ENCODE measurements at places on chromosomes 3 and 15.
A peak's percentile ranks its signal among the peaks of the same experiment; 100 is the strongest.

GRCh38 chr3:29302619-29303018 lies 21.7 kb downstream of the RBMS3 start:
- no peak for DNase-seq

GRCh38 chr3:42229942-42230688 lies 35.9 kb downstream of the CCK start:
- DNase-seq = peak; percentile 72

GRCh38 chr3:186966406-186966805 lies 36.1 kb downstream of the ST6GAL1 start:
- DNase-seq = no peak

- DNase-seq = no peak
Measured at GRCh38 chr15:29862271-29862670, 40.0 kb upstream of the TJP1 start.

- no peak for DNase-seq
Measured at GRCh38 chr3:31300456-31301443, 232.0 kb upstream of the STT3B start.

DNA sequence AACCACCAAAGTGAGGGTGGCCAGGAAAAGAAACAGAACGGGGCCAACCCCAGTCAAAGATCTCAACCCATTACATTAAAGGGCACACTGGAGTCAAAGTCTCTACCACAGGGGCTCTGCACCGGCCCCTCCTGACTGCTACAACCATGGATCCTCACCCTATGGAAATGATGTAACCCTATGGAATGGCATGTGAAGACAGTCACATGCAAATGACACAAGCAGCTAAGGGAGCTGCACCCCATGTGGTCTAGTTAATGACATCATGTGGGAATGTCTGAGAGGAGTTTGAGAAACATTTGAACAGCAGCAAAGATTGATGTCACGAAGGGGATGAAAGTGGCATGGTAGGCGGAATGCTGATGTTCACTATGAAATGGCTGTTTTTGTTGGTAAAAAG lies 298.2 kb upstream of the SLCO3A1 start:
- no peak for DNase-seq

GRCh38 chr15:70503073-70503745 lies 260.1 kb downstream of the UACA start:
- DNase-seq = no peak

DNA sequence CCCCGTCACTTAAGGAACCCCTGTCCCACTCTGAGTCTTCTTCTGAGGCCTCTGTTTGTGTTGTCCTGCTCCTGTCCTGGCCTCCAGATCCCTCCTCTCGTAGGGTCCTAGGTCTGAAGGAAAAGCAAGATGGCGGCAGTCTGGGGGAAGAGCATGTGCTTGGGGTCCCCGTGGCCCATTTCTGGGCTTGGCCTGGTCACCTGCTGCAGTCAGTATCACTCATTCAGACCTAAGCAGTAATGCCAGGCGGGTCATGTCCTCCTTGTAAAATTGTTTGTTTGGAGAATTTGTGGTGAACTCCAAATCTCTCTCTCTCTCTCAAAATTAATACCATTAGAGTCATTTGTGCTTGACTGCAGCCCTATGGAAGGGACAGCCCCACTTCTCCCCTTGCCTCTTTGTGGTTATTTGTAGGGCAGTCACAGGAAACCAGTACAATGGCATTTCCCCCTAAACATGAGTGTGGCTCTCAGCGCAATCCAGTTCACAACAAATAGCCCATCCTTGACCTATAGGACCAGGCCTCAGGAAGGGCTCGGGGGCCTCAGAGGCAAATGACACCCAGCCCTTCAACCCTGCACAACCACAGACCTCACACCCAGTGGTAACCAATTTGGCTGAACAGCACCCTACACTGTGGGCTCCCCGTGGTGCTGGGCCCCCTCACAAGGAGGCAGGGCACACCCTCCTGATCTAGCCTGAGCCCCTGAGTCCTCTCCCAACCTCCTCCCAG lies 173.5 kb downstream of the OR4M2 start:
- DNase-seq = no peak

GRCh38 chr3:119862616-119863015 lies 80.7 kb downstream of the NR1I2 start:
- DNase-seq = no peak

- DNase-seq = no peak
Measured at GRCh38 chr3:190580417-190580816, 66.5 kb downstream of the IL1RAP start.

GRCh38 chr3:7396534-7396933 lies 535.6 kb downstream of the GRM7 start:
- no peak for DNase-seq

DNA sequence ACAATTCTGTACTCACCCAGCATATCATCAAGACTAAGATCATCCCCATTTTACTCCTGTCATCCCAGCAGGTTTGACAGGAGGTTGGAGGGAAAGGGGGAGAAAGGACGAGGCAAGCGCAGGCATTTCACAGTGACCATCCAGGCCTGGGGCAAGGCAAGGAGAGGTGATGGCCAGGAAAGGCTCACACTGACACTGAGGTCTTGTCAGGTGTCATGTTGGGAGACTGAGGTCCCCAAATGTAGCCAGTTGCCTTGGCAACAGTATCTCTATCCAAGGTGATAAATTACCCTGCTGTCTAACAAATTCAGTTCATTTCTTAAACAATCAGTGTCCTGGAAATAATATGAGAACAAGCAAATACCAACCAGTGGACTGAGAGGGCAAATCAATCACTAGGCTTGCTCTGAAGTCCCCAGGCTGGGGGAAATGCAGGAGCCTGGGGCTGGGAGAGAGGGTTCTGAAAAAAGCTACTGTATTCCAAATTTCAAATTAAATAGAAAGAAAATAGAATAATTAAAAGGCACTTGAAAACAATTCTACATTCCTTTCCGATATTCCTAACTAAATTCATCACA lies 172.8 kb downstream of the OSBPL10 start:
- DNase-seq = no peak

DNA sequence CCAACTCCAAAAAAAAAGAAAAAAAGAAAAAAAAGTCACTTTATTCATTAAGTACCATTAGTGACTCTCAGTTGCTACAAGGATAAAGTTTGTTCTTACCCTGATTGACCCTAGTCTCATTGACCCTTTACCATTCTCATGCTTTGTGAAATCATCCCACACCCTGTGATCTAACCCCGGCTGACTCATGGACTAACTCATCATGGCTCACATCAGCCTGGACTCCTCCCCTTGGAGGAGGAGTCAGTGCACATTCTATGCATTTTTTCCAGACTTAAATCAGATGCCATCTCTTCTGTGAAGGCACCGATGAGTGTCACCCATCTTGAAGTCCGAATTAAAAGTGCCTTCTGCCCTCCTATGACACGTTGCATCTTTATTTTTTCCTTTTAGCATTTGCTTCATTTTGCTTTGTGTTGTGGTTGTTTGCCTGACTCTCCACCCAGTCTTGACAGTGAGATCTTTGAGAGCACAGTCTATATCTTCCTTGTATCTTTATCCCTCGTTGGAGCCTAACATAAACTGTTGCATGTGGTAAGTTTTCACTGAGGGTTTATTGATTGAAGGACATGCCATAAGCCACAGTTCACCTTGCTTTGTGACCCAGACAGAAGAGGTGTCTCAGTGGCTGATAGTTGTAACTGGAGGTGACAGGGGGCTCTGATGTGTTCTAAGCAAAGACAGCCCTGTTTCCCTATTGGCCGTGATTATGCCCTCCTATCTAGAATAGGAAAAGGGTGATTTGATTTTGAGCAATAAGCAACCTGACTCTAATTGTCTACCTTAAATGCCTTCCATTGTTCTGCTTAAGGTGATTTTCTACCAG lies 72.1 kb downstream of the IL1RAP start:
- DNase-seq = no peak

DNA sequence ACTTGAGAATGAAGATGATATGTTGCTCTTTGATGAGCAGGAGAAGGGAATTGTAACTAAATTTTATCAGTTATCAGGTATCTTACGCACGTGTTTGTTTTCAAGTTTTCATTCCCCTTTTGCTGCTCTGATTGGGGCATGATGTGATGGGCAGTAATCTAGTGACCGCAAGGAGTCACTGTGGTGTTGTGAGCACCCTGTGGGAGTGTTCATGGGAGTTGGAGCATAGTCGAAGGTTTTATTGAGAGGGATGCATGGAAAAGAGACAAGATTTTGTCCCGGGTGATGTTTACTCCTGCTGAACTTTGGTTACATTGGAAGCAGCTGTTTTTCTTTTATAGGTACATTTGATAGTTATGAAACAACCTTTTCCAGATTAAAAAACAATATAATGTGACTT lies 2.1 kb downstream of the FAN1 start:
- DNase-seq = no peak

DNA sequence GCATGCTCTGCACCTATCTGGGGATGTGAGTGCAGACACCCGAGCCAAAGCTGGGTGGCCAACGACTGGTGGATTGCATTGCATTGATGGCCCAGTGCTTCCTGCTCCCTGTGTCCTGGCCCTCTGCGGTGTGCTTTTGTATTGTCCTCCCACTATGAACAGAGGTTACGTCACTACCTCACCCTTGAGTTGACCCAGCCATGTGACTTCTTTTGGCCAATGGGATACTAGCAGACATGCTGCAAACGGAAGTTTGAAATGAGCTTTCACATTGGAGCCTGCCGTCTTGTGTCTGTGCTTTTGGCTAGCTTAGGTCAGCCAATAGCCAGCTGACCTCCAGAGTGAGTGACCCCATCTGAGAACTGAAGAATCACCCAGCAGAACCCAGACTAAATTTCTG lies 15.3 kb upstream of the TBC1D21 start:
- DNase-seq = no peak

- DNase-seq = peak; percentile 18
Measured at GRCh38 chr3:191329654-191330529, at the start of gene UTS2B. Gene UTS2B, minus strand, starts transcription at chr3:191330526. Its CDS starts 48,337 bp downstream, at chr3:191282189.

GRCh38 chr3:40096661-40097111 lies 212.8 kb upstream of the EIF1B start:
- peak; percentile 69 for DNase-seq

GRCh38 chr3:96449803-96450202 lies 364.6 kb upstream of the EPHA6 start:
- DNase-seq = no peak

GRCh38 chr3:174035328-174035886 lies 637.9 kb downstream of the NLGN1 start:
- DNase-seq = peak; percentile 8

GRCh38 chr3:148187296-148187695 lies 510.4 kb upstream of the AGTR1 start:
- no peak for DNase-seq

- no peak for DNase-seq
Measured at GRCh38 chr15:62599791-62600777, 435.0 kb upstream of the C2CD4B start.

GRCh38 chr15:52567871-52568600 lies 794 bp downstream of the ARPP19 start:
- DNase-seq = no peak

DNA sequence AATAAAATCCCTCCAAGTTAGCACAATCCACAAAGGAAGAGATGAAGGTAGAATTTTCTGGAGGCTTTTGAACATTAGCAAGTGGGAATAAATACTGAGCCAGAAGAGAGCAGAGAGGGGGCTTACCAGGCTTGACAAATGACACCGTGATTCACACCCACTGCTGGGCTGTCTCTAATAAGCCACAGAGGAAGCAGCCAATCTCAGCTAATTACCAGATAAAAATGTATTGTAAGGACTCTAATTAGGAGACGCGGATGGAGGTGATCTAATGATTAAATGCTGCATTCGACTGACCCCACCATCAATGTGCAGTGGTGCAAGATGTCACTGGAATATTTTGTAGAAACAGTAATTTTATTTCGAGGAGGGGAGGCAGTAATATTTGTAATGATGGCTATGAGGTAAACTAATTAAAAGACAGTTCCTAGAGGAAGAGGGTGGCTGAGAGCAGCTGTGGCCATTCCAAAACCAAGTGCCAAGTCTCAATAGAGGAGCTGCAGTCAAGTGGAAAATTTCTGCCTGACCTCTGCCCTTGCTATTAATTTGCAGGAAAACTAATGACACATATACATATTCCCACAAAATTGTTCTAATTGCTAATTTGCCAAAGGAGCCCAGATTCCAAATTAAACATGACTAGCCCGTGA lies 602.2 kb downstream of the FOXP1 start:
- no peak for DNase-seq

- no peak for DNase-seq
Measured at GRCh38 chr3:116994351-116994879, 284.8 kb downstream of the TUSC7 start.

DNA sequence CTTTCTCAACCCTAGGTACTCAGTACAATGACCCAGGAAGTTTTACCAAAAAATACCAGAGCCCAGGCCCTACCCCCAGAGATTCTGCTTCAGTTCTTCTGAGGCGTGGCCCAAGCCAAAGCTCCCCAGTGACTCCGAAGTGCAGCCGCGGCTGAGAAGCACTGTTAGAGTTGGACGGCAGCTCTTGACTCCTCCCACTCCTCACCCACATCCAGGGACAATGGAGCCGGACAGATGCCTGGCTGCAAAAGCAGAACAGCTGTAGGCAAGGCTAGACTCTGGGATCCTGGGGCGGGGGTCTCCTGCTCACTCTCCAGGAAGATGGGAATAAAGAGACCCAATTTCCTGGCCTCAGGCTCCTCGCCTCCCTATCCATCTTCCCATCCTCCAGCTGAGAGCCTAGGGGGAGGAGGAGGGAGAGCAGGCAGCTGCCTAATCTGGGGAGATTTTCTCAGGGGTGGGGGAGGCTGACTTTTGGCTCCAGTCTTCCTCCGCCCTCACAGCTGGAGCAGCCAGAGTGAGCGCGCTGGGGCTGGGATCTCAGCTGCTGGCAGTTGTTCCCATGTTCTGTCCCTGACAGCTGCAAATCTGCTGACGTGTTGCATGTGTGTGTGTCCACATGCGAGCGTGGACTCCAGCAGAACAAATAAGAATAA lies 223.8 kb downstream of the OPA1 start:
- DNase-seq = no peak

- DNase-seq = no peak
Measured at GRCh38 chr3:38222032-38222634, 43.5 kb upstream of the SLC22A13 start.

DNA sequence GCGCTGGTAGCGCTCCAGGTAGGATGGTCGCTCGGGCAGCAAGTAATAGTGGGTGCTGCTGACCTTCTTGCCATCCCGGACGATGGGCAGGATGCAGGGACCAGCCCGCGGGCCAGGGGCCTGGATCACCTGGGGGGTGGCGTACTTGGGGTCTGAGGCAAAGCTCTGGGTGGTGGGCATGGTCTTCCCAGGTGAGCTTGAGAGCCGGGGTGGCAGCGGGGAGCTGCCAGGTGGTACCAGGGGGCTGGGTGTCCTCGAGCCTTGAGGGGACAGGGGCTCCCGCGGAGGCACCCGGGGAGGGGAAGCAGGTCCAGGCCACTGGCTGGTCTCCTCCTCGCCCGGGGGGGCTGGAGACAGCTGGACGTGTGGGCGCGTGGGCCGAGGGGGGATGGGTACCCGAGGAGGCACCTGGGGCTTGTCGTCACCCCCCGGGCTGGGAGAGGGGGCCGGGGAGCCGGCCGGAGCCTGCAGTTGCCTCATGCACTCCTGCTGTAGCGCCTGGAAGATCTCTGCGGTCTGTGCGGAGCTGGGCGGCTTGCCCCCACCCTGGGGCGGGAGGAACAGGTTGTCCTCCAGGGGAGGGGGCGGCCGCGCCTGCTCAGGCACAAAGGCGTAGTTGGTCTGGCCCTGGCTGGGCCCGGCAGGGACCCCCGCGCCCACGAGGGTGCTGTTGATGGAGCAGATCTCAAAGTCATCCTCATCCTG lies 40.6 kb downstream of the TNK2 start:
- no peak for DNase-seq
